ENCODE measurements at places on chromosomes 4 and X.

DNA sequence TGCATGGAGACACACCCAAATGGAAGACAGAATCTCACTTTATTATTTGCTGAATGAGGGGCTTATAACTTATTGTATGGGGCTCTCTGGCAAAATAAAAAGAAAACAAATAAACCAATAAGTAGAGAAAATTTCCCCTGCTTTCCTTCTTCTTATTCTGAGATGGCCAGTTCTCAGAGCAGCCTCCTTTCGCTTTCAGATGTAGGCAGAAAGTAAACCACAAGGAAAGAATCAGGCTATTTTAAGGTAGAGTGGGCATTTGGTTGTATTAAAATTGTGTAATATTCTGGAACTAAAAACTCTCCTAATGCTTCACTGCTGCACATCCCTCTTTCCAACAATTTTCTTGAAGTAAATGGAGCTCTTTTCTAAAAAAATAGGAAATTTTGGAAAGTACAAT is 241.8 kb downstream of the GALNTL6 start:
- DNase-seq = no peak

DNA sequence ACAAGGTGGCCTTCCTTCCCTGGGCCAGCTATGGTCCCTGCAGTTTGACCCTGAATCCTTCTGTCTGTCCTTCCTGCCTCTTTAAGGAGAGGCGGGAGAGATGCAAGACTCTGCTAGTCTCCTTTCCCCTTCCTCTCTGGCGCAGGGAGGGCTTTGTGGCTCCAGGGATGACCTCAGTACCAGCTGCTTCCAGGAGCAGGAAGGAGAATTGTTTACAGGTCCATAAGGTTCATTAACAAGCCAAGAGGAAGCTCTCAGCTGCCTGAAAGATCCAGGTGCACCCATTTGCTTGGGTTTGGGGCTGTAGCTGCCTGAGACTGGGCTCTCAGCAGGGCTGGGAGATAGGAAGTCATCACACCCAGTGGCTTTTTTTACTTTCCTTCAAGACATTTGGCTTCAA is 4.0 kb upstream of the FATE1 start:
- DNase-seq = no peak

- DNase-seq = no peak
These were observed 356.1 kb upstream of the SLC7A11 start for GRCh38 chr4:138598226-138598625.

- no peak for DNase-seq
These were observed 40.8 kb downstream of the CLCN4 start for GRCh38 chrX:10197279-10198210.

DNA sequence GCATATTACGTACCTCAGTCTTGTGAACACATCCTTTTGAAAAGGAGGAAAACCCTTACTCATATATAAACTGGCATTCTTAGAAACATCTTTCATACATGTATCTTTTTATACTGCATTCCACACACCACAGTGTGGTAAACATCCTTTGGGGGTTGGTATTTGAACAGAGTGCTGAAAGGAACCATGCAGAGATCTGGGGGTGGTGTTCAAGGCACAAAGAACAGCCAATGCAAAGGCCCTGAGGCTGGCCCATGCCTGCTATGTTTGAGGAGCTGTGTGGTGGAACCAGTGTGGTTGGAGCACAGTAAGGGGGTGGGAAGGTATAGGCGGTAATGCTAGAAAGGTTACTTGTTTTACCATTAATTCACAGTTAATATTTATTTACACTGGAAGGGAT is 2.0 kb downstream of the ELK1 start:
- no peak for DNase-seq

DNA sequence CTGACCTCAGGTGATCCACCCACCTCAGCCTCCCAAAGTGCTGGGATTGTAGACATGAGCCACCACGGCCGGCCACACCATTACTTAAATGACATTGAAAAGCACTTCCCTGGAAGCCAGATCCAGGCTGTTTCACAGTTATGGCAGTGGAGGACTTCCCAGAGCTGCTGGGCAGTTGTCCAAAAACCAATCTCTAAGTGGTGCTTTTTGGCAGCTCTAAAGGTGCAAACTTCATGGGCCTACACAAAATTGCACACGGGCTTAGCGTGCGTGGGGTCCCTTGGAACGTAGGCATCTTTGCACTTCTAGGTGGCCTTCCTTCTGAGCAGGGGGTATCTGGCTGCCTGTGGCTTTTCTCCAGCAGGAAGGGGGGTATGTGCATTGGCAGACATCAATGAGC is 172.3 kb downstream of the SHOX start:
- no peak for DNase-seq

- no peak for DNase-seq
These were observed 143.7 kb downstream of the NAA11 start for GRCh38 chr4:79182209-79182608.

All from T-helper 9 cell (primary cell).